Calu3 (cell line): ENCODE measurements at places on chromosomes 13 and 19.
A peak's percentile ranks its signal among the peaks of the same experiment; 100 is the strongest.

GRCh38 chr13:46313024-46313423 lies 74.0 kb downstream of the RUBCNL start:
- DNase-seq: no peak

DNA sequence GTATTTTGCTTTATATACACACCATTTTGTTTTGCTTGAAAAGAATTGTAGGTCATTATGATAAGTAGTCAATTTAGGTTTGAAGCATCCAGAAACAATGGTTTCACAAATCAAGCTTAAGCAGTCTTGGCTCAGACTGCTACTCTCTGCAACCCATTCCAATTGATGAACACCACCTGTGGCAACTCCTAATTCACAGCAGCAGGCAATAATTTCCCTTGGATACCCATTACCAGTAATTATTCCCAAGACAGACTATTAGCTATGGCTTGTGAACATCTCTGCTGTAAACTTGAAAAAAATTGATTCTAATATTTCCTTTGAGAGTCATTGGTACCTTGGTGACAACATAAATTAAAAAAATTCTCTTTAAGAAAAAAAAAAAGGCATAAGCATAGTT lies 299.3 kb upstream of the SLITRK6 start:
- DNase-seq: no peak

- DNase-seq: peak; percentile 36
These were observed 4.4 kb downstream of the FUZ start for GRCh38 chr19:49808711-49809159.

DNA sequence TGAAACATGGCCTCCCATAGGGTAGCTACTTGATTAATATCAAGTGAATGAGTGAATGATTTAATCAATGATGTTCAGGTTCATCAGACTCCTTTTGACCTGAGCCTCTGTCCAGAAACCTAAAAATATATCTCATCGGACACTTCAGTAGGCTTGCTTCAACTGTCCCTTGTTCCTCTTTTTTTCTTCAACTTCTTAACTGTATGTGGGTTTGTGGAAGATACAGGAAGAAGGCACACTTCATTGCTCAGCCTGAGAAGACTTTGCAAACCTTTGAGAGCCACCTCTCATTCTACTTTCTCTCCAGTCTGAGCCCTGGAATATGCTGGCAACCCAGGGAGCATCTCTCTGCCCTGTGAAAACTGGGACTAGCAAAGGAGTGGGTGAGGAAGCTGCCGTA lies 557.0 kb downstream of the FGF9 start:
- DNase-seq: no peak

- no peak for DNase-seq
These were observed 59.4 kb downstream of the SLC10A2 start for GRCh38 chr13:103006641-103007426.

DNA sequence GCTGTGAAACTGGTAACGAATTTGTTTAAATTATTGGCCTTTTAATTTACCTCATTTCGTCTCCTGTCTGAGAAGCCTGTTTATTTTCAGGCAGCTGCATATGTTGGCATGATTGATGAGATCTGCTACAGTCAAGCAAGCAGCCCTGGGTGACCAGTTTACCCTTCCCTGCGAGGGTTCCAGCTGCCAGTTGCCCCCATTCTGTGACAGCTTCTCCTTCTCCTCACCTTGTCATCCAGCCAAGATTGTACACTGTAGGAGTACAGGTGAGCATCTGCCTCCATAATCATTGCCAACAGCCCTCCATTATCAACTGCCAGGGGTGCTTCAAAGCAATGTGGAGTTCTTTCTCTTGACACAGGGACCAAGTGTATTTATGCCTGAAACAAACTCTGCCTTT lies 1979.9 kb upstream of the PRR20A start:
- no peak for DNase-seq

GRCh38 chr13:97339019-97339987 lies 94.7 kb upstream of the RAP2A start:
- peak; percentile 3 for DNase-seq

DNA sequence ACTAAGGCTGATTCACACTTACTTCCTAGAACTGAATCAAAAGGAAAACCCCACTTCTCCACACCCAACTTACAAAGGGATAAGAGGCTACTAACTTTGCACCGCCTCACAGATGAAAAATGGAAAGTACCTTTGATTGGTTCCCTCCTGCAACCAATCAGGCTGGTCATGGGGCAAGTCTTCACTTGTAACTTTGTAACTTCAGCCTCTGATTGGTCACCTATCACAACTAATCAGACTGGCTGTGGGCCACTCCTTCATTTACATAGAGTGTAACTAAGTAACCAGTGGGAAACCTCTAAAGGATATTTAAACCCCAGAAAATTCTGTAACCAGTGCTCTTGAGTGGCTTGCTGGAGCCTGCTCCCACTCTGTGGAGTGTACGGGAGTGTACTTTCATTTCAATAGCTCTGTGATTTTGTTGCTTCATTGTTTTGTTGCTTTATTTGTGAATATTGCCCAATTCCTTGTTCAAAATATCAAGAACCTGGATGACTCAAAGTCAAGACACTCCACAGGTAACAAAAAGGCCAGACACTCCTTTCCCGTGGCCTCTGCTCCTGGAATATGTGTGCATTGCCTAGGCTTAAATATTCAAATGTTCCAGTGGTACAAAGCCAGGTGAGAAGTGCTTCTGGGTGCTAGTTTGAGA lies 50.5 kb downstream of the RFC3 start:
- DNase-seq: no peak

DNA sequence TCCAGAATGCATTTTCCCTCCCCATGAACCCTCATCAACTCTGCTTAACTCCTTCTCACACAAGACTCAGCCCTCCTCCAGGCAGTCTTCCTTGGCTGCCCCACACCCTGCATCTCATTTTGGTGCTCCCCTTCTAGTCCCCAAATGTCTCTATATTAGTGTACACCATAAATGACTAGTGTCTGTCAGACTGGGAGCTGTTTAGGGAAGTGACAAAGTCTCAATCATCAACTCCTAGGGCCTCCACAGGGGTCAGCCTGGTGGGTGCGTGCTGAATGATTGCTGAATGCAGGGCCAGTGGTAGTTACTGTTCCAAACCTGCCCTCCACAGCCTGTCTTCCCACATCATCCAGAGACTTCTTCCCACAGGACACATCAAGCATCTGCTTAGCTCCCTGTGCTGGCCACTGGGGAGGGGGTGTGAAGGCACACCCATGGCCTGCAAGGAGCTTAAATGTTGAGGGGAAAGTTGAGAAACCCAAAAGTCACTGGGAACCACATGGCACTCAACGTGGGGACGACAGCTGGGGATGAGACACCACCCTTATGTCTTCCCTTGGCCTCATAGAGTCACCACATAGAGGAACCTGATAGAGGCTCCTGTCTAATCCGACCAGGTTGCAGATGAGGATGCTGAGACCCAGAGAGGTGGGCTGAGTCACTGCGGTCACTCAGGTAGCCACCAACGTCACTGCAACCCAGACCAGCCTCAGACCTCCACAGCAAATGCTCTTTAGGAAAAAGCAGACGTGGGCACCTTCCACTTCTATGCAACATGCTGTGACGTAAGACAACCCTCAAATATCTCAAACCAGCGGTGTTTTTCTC lies 79.3 kb upstream of the TM9SF2 start:
- DNase-seq: no peak

- DNase-seq: no peak
These were observed 859.1 kb downstream of the SLITRK6 start for GRCh38 chr13:84940167-84940566.
